ENCODE measurements at places on chromosomes 3 and 15.

GRCh38 chr3:11136116-11136515 lies 18.2 kb upstream of the HRH1 start:
- DNase-seq, result no peak

DNA sequence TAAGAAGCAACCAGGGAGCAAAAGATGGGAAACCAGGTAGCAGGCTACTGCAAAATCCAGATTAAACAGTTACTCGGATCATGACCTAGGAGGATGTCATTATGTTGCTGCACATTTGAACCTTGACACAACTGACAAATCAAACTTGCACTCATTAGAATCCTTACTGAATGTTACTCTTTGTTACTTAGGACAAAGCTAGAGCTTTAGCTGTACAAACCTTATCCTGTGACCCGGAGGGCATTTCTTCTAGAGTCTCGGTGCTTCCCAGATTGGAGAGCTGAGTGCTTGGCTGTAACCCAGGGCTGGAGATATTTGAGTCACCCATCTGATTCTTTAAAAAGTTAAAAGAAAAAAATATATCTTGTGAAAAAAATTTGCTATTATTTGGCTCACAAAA lies 43.4 kb downstream of the DCP1A start:
- no peak for DNase-seq

DNA sequence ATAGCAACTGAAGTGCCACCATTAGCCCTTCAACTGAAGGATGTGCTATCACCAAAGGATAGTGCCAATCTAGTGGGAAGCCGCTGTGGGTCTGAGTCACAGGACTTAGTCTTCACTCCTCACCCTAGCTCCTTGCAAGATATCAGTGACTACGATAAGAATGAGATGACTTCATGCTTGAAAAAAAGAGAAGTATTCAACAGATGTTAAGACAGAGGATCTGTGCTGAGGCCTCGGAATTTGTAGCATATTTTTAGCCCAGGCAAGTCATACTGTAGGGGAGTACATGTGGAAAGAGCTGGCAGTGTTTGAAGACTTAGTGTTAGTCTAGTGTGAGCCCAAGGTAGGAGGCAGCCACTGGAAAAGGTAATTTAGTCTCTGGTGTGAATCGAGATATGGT lies 270.7 kb upstream of the LRTM1 start:
- no peak for DNase-seq

DNA sequence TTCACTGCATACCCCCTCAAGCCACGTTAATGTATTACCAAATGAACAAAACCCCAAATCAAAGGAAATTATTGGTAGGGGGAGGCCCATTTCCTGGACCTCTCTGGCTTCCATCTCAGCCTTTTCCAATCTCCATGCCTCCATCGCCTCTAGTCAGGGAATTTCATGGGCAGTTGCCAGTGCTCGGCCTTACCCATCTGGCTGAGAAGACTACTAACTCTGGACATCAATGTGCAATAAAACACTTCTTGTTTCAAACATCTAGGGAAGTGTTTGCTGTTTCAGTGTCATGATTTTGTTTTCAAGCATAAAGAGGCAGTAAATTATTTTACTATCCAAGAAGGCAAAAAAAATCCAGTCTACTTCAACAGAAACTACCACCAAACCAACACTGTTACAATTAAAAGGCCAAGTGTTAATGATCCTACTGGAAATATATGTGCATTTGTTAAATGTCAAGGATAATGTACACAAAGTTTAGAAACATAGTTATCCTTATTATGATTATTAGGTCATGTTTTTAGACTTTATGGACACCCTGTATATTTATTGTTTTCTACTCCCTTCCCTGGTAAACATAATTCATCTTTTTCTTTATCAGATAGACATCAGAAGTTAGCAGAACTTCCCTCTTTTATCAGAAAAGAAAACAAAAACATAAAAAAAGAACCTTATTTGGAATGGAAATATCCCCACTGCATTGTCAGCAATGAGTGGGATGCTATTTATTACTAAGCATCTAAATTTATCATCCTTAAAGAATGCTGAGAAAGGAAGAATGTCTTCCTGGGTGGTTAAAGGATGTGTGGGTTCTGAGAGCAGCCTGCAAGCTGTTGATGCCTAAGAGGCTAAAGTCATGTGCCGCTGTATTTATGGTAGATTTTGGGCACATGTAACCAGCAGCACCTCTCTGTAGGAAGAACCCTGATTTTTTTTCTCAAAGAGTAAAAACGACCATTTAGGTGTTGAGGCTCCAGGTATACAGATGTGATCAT lies 15.2 kb downstream of the LDHAL6B start:
- no peak for DNase-seq

- DNase-seq, result peak; percentile 54
Observed at GRCh38 chr3:190862209-190863118, at the start of gene GMNC. TSS of gene GMNC (minus strand) at chr3:190862694. CDS start at chr3:190862615, 79 bp downstream.

DNA sequence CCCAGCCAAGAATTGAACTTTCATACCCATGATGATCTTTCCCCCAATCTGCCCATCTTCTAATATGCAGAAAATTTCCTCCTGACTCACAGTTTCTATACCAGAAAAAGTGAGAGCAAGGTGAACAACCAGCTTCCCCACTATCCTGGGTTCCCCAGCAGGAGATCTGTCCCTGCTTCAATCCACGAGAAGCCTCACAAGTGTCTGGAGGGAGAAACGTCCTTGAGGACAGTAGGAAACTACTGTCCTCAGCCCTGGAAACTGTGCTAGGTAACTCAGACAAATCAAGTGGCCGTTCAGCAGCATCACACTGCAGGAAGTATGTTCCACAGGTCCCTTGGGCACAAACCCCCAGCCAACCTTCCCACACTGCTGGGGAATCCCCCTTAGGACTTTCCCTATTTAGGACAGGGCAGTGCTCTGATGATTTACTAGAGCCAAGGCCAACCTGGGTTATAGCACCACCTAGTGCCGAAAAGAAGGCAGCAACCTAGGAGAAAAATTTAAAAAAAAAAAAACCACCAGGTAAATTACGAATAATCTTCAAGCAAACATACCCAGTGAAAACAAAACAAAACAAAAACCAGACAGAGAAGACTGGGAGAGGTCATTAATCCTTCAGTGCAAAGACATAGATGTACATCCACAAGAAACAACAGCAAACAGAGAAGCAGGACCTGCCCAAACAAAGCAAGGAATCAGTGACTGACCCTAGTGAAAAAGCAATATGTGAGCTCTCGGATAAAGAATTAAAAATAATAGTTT lies 36.0 kb downstream of the MORC1 start:
- DNase-seq, result no peak

DNA sequence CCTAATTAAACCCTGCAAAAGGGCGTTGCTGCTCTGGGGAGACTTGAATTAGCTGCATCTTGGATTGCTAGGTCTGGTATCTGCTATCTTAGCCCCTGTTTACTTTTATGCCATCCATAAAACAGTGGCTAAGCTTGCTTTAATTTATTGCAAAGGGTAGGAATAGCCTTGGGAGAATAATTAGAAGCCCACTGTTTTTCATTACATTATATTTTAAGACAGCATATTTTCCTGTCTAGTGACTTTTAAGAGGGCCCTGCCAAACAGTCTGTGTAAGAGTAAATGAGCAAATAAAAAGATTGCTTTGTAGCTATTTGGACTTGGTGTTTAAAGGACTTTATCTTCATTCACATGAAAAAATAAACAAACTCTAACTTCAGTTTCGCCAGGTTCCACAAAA lies 17.4 kb upstream of the SUSD5 start:
- no peak for DNase-seq

- DNase-seq, result no peak
Observed at GRCh38 chr3:24582431-24583403, 88.1 kb upstream of the THRB start.

DNA sequence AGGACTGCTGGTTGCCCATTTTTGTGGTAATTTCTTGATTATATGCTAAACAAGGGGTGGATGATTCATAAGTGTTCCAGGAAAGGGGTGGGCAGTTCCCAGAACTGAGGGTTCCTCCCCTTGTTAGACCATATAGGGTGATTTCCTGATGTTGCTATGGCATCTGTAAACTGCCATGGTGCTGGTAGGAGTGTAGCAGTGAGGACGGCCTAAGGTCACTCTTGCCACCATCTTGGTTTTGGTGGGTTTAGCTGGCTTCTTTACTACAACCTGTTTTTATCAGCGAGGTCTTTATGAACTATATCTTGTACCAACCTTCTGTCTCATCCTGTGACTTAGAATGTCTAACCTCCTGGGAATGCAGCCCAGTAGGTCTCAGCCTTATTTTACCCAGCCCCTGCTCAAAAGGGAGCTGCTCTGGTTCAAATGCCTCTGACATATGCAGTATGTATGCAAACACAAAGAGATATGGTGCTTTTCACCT lies 46.2 kb downstream of the C3orf38 start:
- DNase-seq, result no peak

DNA sequence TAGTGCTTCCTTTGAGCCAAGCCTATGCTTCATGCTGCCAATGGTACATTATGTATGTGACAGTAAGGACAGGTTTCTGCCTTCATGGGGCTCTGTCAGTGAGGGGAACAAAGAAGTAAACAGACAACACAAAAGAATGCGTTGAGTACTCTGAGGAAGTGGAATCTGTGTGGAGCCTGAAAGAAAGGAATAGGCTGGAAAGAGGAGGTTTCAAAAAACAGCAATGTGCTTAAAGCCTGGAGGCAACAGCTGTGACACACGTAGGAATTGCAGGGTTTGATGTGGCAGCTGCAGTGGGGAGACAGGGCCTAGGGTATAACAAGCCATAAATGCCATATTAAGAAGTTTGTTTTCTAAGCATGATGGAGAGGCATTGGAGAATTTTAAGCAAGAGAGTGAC lies 316.7 kb downstream of the CLSTN2 start:
- DNase-seq, result no peak

DNA sequence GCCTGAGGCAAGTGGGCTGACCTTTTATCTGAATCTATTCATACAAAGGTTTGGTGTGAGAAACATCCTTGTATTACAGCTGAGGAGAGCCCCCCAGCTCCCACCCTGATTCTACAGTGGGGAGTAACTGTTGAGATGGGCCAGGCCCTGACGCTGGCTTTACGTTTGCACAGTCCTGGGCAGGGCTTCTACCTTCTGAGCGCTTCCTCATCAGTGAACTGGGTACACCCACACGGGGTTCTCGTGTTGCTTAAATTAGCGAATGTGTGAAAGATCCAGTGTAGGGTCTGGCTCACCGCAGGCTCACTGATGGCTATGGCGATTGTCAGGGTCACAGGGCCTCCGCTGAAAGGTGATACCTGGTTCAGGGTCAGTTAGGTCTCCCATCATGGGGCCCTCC lies 7.3 kb upstream of the GHRL start:
- no peak for DNase-seq

DNA sequence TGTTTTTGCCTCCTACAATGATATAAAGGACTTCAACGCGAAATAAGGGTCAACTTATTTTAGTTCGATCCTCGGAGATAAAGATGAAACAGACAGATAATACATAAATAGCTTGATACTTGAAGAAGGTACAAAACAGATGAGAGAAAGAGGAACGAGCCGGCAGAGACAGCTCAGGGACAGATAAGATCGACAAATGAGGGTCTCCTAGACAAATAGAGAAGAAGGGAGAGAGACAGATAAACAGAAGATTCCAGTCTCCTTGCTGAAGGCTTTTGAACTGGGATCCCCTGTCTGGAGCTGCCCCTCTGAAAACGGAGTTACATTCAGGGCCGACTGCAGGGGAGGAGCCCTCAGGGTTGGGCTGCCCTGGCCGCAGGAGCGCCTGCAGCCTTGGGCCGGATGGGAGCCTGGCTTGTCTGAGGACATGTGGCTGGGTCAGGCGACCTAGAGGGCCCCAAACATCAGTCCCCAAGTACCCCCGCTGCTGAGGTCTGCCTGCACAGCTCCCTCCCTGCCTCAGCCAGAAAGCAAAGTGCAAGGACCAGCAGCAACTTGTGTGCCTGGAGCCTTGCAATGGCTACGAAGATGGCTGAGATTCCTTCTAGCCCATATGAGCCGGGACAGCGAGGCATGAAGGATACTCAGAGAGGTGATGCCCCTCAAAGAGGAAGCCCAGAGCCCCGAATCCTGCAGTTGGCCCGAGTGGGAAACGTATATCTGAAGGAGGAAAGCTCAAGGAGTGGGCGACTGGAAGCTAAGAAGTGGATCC lies 926 bp upstream of the SKOR1 start:
- no peak for DNase-seq

GRCh38 chr3:2934541-2934940 lies 175.6 kb downstream of the IL5RA start:
- no peak for DNase-seq

DNA sequence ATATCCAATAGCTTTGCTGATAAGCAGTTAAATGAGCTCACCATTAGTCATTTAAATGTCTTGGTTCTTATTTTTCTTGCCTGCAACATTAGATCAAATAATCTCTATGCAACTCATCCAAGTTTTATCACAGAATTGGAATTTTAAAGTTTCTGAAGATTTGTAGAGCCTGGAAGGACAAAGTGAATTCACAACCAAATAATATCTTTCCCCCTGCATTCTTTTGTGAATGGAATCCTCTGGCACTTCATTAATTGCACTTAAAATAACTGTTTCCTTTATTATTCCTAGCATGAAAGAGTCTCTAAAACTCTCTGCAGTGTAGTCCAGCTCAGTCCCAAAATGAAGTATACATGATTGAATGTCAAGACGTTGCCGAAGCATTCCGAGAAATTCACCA lies 345.6 kb upstream of the TGFBR2 start:
- DNase-seq, result no peak

GRCh38 chr3:160784853-160785252 lies 28.8 kb downstream of the PPM1L start:
- DNase-seq, result no peak

DNA sequence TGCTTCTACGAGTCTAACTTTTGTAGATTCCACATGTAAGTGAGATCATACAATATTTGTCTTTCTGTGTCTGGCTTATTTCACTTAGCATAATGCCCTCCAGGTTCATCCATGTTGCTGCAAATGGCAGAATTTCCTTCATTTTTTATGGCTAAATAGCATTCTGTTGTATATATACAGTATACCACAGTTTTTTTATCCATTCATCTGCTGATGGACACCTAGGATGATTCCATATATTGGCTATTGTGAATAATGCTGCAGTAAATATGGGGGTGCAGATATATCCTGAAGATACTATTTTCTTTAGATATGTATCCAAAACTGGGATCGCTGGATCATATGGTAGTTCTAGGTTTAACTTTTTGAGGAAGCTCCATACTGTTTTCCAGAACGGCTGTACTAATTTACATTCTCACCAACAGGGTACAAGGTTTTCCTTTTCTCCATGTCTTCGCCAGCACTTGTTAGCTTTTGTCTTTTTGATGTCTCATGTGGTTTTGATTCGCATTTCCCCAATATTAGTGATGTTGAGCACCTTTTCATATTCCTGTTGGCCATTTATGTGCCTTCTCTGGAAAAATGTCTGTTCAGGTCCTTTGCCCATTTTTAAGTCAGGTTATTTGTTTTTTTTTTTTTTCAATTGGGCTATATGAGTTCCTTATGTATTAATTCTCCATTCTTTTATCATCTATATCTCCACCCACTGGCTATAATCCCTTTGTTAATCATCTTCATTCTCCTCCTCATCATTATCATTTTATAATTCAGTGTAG lies 26.9 kb downstream of the CHCHD4 start:
- no peak for DNase-seq

GRCh38 chr15:21267226-21267625 lies 173.1 kb downstream of the POTEB3 start:
- no peak for DNase-seq

Data from retinal pigment epithelial cell (primary cell).